ENCODE measurements at places on chromosomes 13 and 19. TPM values are rescaled to one million over a fixed set of nuclear protein-coding genes. Genes with fewer than 3 reads are reported as not detected.

Gene ZFP14
- total RNA-seq = 2.8 TPM

Gene ZNF606
- total RNA-seq = 0.05 TPM

Gene IL4I1
- 0.71 TPM for total RNA-seq

Gene ZNF285
- not detected for total RNA-seq

Gene SOHLH2
- not detected for total RNA-seq

Gene NLRP5
- total RNA-seq = 0.30 TPM

Gene SEMA6B
- 58.4 TPM for total RNA-seq

Gene MISP
- total RNA-seq = 38.2 TPM

Gene FZR1
- total RNA-seq = 60.3 TPM

DNA sequence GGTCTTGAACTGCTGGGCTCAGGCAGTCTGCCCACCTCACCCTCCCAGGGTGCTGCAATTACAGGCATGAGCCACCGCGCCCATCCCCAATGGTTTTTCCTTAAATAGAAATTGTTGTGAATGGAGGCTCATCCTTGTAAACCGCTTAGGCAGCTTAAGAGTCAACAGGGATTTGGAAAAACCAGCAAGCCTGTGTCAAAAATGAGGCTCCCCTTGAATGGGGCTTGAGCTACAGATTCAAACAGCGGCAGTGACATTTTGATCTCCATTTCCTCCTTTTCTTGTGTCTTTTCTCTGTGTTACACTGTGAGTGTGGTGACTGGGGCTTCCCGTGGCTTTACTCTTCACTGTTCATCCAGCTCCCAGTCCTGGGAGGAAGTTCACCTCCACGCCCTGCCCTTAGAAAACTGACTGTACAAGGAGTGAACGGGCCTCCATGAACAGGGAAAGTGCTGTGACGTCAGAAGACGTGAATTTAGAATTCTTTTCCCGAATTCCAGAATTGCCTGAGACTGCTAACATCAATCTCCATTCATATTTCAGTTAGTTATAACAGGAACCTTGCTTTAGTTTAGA lies 15.3 kb upstream of the RAB8A start:
- no peak for DNase-seq

GRCh38 chr19:29662278-29662603 lies 3.0 kb upstream of the PLEKHF1 start:
- no peak for DNase-seq

- no peak for DNase-seq
Observed at GRCh38 chr13:37656247-37656940, 57.8 kb upstream of the POSTN start.

- no peak for DNase-seq
Observed at GRCh38 chr13:31947105-31947504, 84.5 kb upstream of the FRY start.

GRCh38 chr19:45739498-45740439 lies 6.5 kb downstream of the MEIOSIN start:
- DNase-seq = peak; percentile 60

GRCh38 chr13:72004784-72005374 lies 137.9 kb upstream of the DACH1 start:
- DNase-seq = no peak

- DNase-seq = peak; percentile 22
Observed at GRCh38 chr19:35468637-35469036, 20.6 kb downstream of the FFAR2 start.

GRCh38 chr19:17205237-17206140 lies 9.7 kb upstream of the USE1 start:
- no peak for DNase-seq

DNA sequence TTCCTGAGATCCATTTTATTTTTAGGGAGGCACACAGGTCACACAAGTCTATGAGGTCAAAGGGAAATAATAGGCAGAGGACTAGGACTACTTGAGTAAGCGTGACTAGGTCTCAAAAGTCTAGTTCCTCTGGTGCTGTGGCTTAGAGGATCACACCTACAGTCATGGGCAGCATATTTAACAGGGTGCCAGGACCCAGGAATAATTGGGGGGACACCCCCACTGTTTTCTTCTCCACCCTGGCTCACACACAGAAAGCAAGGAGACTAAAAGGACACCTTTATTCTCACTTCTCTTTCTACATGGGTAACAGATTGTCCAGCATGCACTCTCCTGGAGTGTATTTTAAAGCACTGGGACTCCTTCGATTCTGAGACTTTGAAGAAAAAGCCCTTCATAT lies 26.2 kb downstream of the OXGR1 start:
- no peak for DNase-seq

DNA sequence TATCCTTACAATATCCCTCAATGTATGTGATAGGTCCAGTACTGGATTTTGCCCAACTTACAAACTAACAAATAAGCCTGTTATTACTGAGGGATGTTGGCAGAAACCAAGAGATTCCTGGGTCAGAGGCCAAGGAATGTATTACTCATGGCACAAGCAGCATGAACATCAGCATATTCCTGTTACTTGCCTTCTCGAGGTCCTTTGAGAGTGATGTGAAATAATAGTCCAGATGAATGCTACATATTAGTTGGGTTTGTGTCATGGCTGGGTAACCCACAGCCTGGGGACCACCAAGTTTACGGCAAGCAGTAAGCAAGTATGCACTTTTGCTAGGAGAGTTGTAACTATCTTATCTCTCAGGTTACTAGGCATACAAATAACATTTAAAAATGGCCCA lies 384.5 kb upstream of the GPC6 start:
- no peak for DNase-seq

GRCh38 chr13:60584976-60585375 lies 188.0 kb downstream of the TDRD3 start:
- DNase-seq = no peak

DNA sequence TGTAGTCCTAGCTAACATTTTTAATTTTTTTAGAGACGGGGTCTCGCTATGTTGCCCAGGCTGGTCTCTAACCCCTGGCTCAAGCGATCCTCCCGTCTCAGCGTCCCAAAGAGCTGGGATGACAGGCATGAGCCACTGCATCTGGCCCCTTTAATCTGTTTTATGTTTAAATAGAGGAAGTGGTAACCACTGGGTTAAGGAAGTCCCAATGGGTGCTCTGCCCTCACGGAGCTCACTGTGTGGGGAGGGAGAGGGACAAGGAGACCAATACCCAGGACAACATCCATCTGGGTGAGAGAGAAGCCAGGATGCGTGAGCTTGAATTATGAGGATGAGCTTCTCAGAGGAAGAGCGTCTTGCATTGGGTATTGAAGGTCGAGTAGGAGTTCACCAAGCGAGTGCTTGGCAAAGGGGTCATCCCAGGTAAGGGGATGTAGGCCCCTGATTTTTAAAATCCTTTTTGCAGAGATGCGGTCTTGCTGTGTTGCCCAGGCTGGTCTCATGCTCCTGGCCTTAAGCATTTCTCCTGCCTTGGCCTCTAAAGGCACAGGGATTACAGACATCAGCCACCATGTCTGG lies 13.8 kb downstream of the YJU2 start:
- no peak for DNase-seq

DNA sequence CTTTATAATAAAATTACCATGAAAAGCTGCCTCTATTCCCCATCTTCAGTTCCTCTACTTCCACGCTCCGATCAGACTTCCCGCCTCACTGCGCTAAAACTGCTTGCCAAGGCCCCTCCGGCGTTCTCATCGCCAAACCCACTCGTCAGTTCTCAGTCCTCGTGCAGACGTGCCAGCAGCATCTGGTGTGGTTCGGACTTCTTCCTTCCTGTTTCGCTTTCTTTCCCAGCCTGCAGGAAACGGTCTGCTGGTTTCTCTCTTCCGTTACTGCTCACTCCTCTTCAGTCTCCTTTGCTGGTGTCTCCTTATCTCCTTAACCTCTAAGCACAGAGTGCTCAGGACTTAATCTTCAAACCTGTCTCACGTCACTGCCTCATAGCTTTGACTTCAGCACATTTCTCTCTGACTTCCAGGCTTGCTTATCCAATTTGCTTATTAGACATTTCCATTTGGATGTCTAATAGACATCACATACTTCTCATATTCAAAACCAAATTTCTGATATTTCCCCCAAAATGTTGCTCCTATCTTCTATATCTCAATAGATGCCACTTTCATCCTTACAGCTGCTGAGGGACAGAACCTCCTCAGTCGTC lies 40.3 kb downstream of the RCBTB2 start:
- no peak for DNase-seq

- no peak for DNase-seq
Observed at GRCh38 chr19:6156033-6156432, 20.6 kb downstream of the ACSBG2 start.

DNA sequence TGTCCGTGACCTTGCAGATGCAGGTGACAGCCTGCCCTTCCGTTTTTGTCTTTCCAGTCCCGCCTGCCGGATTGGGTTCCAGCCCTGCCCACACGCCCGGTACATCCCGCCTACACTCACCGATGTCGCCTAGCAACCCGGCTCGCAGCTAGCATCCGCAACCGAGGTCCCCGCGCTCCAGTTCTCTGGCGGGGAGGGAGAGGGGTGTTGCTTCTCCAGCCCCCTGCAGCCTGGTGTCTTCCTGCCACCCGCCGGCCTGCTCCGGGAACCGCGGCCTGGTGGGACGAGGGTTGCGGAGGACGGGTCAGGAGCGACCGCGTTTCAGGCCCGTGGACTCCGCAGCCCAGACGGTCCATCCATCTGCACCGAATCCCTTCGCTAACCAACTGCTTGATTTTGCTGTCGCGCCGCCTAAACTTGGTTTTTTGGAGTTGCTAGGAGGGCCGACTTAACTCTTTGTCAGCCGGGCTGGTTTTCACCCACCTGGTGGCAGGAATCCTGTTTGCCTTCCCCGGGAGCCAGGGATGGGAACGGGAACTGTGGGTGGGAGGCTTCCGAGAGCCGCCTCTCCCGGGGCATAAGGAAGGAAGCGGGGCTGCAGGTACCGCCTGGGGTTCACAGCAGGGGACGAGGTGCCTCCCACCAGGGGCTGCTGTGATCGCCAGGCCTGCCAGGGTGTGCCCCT lies 15.4 kb upstream of the MATK start:
- no peak for DNase-seq

DNA sequence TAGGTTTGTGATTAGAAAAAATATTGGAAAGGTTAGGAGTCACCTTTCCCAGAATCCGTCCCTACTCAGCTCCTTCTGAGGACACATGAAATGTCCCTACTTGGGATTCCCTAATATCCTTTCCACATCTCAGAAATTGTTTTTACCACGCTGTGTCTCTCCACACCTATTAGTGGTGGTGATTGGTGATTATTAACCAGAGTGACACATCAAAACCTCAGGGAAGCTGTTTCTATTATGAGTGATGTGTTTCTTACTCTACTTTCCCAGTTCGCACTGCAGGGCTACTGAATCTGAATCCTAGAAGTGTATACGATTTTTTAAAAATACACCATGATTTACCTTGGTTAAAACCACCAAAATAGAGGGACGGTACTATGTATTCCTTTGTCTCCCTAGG lies 460.8 kb downstream of the TBC1D4 start:
- no peak for DNase-seq

DNA sequence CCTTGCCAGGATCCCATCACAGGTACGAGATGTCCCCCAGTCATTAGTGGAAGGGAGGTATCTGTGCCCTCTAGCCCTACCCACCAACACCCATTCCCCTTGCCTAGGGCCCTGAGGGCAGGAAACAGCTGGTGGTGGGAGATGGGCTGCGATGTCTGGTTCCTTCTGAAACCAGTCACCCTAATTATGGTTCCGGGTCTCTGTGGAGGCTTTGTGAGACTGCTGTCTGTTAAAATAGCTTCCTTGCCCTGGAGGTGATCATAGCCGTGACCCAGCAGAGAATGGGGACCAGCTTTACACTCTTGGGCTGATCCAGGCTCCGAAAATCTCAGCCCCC lies 5.5 kb downstream of the ALDH16A1 start:
- no peak for DNase-seq

- no peak for DNase-seq
Observed at GRCh38 chr19:13899393-13899792, 6.5 kb downstream of the BRME1 start.

- DNase-seq = no peak
Observed at GRCh38 chr13:99813336-99814095, 158.1 kb downstream of the ZIC5 start.

GRCh38 chr13:22311734-22312404 lies 641.0 kb downstream of the FGF9 start:
- no peak for DNase-seq
